RWPE1 (cell line): ENCODE measurements at places on chromosomes 11 and 22.

GRCh38 chr11:95692526-95693260, 96.9 kb downstream of the FAM76B start:
- no peak for DNase-seq

- no peak for DNase-seq
These were observed 7.8 kb upstream of the LRRC32 start for GRCh38 chr11:76678321-76678720.

- no peak for DNase-seq
These were observed 53.6 kb downstream of the NAV2 start for GRCh38 chr11:19766206-19766605.

DNA sequence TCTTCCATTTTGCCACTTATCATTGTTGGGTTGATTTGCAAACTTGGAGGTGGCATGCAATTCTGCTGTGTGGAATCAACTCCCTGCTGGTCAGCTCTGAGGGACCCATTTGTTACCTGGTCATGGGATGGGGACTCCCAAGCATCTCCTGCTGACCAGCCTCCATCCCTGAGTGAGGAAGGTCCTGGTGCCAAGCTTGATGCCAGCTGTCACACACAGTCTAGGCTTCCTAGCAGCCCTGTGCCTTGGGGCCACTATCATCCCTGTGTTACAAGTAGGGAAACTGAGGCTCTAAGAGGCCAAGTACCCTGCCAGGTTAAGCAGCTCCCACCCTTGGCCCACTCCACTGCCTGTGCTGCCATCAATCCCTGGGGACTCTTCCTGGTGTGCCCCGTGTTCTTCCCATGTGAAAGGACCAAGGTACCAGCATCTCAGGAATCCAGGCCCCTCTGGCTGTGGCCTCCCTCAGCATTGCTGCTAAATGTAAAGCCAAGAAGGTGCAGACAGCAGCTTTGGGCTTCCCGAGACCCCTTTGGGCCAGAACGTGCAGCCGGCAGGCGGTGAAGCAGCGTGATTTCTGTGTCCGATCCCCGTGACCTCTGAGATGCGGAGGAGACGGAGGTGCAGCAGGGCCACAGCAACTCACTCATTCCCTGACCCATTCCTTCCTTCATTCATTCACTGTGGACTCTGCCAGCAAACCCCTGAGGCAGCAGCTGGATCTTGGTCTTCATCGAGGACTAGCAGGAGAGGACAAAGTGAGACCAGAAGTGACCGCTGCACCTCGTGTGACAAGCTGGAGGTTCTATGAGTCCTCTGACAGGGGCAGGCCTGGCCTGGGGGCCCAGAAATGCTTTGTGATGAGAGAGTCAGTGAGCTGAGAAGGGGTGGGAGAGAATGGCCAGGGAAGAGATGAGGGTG, 49.7 kb downstream of the MYEOV start:
- DNase-seq = no peak

- peak; percentile 59 for DNase-seq
These were observed 51.4 kb upstream of the RASD2 start for GRCh38 chr22:35489239-35489638.
